ENCODE measurements at places on chromosomes 6 and 20.

- no peak for DNase-seq
These were observed 41.7 kb upstream of the CDKN1A start for GRCh38 chr6:36636687-36637418.

- DNase-seq = no peak
These were observed 64.4 kb downstream of the LY86 start for GRCh38 chr6:6652932-6653331.

DNA sequence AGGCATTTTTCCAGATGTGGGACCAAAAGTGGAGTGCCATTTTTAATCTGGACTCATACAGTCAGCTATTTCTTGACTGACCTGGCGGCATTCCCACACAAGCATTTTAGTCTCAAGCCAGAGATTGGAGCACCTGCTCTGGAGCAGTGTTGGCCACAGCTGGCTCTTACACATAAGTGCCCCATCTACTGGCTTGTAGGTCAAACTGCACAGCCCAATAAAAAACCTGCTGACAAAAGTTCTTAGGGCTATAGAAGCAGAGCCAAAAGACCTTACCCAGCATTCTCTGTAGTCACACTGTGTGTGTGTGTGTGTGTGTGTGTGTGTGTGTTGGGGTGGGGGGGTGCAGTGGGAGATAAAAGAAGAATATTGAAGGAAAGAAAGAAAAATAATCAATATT is 38.6 kb upstream of the SENP6 start:
- no peak for DNase-seq

- DNase-seq = no peak
These were observed 19.0 kb upstream of the BPI start for GRCh38 chr20:38284893-38285444.

- DNase-seq = no peak
These were observed 75.4 kb upstream of the PTPN1 start for GRCh38 chr20:50434653-50435396.

GRCh38 chr20:42945234-42945994 is 244.3 kb downstream of the PTPRT start:
- no peak for DNase-seq

GRCh38 chr6:90547079-90547478 is 39.8 kb downstream of the MAP3K7 start:
- DNase-seq = no peak

DNA sequence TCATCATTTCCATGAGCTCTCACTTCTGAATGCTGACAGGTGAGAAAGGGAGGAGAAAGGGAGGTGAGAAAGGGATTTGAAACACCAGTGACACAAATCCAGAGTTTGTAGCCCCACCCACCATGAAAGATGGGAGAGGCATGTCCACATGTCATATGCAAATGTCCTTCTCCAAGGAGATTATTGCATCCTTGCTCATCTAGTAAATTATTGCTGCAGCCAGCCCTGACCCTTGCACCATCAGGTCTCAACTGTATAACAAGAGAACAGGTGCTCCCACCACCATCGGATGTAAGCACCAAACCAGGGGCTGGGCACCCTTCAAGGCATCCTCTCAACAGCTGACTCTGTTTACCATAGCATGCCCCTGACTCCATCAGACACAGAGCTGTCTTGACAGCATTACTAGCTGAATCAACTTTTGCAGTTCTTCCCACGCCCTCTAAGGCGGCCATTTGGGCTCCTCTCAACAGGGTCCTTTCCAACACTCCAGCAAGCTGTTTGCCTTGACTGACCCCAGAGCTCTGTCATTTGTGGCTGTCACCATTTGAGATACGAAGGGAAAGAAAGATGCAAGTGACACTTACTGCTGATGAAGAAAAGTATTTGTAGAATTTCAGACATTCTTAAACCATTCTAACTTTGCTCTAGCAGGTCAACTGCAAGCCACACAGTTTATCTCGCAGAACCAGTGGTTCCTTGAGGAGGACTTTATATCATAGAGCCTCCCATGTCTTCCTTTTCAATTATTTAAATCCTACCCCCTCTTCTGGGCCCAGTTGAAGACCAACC is 14.2 kb downstream of the GFOD1 start:
- no peak for DNase-seq

- no peak for DNase-seq
These were observed 8.3 kb downstream of the CCM2L start for GRCh38 chr20:32018269-32019155.

DNA sequence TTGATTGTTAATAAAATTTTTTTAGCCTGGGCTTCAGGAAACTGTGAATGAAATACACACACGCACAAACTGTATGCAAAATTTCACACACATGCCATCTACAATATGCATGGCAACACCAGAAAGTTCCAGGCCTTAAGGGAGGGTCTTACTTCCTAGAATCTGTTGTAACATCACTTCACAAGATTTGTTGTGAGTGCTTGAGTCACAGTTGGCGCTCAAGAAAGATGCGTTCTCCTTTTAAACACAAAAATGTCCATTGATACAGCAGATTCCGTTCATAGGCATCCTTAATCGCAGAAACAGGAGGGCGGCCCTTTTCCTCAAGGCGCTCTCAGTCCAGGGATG is 485 bp upstream of the RTF2 start:
- no peak for DNase-seq

- DNase-seq = no peak
These were observed 1.2 kb downstream of the CENPW start for GRCh38 chr6:126341126-126341525.

GRCh38 chr20:16761305-16761829 is 13.2 kb downstream of the OTOR start:
- peak; percentile 35 for DNase-seq

DNA sequence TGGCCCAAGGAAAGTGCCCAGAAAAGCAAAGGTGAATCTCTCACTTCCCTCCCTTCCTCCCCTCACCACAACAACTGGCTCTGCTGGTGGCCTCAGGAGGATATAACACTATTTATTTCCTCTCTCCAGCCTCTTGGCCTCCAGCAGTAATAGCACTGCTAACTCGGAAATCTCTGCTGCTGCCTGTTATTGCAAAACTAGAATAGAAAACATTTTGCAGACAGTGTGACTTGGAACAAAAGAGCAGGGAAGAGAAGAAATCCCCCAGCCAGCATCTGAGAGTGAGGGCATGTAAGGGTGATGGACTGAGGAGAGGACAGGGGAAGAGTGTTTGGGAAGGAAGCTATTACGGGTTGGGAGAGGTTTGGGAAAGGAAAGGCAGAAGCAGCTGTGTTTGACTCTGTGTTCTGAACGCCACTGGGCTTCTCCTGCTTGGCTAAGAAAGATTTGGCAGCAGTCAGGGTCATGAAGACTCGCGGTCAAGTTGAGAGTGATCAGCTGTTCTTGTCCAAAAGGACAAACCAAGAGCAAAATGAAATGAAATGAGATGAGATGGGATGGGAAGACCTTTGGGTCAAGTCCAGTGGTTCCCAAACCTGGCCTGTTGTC is 81.0 kb upstream of the SNX9 start:
- DNase-seq = no peak

DNA sequence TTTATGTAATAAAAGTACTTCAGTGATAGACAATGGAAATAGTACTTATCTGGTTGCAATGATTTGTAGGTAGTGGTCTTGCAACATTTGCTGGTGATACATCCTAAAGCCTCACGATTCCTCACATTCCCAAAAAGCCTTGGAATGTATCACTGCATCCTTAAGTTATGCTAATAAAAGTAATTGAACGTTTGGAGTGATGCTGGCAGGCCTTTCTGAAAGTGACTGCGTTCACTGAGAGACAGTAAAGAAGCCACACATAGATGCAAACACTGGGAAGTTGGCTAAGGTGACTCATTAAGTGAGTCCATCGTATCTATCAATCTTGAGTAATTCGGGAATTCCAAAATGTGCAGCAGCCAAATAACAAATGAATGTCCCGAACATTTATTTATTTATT is 444.1 kb upstream of the SOX4 start:
- DNase-seq = no peak

DNA sequence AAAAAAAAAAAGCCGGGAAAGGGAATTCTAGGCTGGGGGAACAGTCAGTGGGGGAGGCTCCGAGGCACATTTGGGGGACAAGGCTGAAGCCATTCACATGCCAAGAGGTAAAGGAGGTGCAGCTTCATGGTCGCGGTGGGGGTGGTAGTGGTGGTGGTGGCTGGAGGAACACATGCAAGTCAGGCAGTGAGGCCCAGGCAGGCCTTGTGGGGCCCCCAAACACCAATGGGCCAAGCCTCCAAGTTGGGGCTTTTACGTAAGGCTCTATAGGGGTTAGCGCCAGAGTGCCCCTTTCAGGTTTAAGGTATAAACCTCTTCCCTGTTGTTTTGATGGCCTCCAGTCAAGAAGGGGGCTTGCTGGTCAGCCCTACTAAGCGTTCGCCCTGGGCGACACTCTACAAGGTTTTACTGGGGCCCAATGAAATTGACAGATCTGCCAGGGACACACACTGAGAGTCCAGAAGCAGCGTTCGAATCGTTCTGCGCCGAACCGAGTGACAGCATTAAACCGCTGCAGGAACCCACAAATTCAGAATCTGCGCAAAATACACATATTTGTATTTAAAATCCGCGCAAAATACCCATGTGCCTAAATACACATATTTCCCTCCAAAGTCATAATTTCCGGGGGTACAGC is 818 bp upstream of the AP5S1 start:
- DNase-seq = no peak

DNA sequence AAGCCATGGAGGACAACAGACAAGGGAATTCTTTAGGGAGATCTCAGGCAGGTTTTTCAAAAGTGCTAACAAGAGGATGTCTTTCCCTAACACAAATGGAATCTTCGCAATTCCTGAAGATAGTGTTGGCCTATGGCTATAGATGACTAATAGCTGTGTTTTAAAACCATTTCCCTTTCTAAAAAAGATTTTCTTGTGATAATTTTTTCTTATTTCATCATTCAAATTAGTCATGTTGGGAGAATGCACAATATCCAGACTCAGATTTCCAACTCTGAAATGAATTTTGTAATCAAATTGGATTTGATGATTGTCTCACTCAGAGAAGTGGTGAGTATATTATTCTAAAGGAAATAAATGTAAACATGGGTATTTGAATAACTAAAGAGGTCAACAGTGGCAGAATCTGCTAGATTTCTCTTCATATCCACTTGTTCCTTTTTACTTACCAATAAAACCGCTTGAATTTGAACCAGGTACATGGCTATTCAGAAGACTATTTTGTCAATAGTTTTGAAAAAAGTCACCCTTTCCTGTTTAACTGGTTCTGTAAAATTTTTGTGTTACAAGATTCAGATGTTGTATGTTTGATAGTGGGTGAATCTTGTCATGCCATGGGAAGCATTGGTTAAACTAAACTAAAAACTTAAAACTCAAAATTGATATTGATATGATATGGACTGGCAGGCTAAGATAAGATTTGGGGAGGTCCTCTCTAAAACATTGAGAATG is 1223.7 kb upstream of the EYS start:
- DNase-seq = peak; percentile 25

- DNase-seq = no peak
These were observed 58.2 kb upstream of the POLR1H start for GRCh38 chr6:30002871-30003270.

GRCh38 chr20:54119744-54120143 is 49.4 kb upstream of the BCAS1 start:
- DNase-seq = no peak
